ENCODE measurements at places on chromosomes 16 and 17.
A peak's percentile ranks its signal among the peaks of the same experiment; 100 is the strongest.

GRCh38 chr17:76585033-76585648 lies 519 bp downstream of the ST6GALNAC2 start:
- peak; percentile 49 for DNase-seq

DNA sequence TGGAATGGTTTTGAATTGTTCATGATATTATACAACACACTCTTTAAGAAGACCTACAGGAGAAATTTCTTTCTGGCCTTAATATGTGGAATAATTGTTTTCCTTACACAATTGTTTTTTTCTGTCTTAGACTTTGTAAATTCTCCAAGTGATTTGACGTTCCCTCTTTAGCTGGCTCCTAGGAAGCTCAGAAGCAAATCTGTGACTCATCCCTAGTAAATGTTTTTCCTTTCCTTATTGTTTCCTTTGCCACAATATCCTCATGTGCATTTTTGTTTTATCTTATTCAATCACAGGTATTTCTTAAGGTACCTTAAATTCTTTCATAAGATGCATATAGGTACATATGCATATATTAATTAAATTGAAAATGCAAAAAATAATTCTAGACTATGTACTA lies 13.5 kb downstream of the KIAA0753 start:
- no peak for DNase-seq

GRCh38 chr17:83005639-83006038 lies 73.8 kb upstream of the METRNL start:
- DNase-seq = no peak

- DNase-seq = no peak
Observed at GRCh38 chr17:32854207-32854606, 22.7 kb downstream of the MYO1D start.

DNA sequence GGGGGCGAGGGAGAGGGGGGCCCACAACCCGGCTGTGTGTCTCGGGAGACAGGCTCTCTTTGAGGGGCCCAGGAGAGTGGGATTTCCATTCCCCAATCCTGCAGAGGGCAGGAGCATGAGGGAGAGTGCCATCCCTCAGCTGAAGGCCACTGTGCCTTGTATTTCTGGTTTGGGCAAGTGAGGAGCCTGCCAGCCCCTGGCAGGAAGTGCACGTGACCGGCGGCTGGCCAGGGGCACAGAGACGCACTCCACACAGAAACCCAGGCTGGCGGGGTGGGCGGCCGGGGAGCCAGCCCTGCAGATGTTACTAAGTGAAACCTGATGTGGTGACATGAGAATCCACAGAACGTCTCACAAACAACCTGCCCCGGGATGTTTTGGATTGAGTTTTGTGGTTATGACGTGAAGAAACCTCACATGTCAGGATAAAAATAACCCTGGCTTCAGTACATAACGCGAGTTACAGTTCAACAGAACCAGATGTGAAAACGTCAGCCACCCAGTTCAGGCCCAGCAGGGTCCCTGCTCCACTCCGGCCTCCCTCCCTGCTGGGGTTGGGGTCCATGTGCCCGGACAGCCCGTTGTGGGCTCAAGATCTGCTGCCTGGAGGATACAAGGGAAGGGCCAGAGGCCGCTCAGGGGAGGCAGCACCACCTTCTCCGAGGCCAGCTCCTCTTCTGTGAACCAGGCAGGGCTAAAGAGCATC lies 51.7 kb upstream of the MTSS2 start:
- DNase-seq = peak; percentile 71

DNA sequence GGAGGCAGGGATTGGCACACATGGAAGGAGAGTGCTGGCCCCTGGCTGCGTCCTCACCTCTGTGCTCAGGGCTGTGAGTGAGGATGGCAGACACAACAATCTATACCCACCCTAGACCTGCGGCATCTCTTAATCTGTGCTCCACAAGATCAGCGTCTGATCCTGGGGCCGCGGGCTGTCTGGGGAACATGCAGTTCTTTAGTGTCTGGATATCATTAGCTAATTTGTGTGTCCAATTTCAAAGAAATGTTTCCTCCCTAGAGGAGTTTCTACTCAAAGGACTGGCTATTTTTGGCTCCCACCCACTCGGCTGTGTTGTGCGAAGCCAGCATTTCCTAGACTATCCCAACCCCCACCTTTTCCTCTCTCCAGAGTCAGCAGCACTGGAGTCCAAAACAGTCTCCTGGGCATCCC lies 93.8 kb downstream of the GRIN2A start:
- DNase-seq = no peak

DNA sequence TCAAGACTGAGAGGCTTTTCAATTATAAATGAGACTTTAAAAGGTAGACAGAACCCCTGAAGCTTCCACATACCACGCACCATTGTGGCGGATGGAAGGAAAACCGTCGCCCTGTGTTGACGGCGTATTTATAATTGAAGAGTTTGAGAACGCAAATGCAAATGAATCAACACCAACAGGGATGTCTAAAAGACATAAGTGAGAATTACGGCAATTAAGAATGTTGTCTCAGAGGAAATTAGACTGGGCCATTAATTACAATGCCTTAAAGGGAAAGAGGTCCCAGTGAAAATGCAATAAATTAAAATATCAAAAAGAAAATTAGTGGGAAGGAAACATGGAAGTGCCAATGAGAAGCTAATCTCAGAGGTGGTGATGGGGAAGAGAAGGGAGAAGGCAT lies 148.5 kb upstream of the XYLT1 start:
- no peak for DNase-seq

GRCh38 chr17:82160075-82160474 lies 52.6 kb downstream of the CCDC57 start:
- DNase-seq = no peak

GRCh38 chr16:56626685-56627084 lies 1.1 kb downstream of the MT1E start:
- no peak for DNase-seq

GRCh38 chr16:51831595-51832367 lies 680.7 kb upstream of the SALL1 start:
- DNase-seq = no peak

- no peak for DNase-seq
Observed at GRCh38 chr16:53809088-53809932, 105.4 kb downstream of the FTO start.

GRCh38 chr16:65229191-65229662 lies 107.4 kb upstream of the CDH11 start:
- no peak for DNase-seq

DNA sequence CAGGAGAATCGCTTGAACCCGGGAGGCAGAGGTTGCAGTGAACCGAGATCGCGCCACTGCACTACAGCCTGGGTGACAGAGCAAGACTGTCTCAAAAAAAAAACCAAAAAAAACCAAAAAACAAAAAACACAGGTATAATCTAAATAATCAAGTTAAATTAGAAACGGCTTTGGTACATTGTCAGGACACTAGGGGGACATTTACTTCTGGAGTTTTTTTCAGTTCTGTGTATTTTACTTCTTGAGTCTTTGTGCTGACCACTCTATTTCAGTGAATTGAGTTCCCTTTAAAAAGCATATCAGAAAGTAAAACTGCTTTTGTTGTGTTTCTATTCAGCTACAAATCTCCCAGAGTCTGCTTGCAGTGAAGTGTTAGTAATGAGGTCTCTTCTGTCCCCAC lies 36.3 kb downstream of the DHRS7B start:
- DNase-seq = no peak

GRCh38 chr16:71895679-71896365 lies 491 bp downstream of the IST1 start:
- DNase-seq = no peak

DNA sequence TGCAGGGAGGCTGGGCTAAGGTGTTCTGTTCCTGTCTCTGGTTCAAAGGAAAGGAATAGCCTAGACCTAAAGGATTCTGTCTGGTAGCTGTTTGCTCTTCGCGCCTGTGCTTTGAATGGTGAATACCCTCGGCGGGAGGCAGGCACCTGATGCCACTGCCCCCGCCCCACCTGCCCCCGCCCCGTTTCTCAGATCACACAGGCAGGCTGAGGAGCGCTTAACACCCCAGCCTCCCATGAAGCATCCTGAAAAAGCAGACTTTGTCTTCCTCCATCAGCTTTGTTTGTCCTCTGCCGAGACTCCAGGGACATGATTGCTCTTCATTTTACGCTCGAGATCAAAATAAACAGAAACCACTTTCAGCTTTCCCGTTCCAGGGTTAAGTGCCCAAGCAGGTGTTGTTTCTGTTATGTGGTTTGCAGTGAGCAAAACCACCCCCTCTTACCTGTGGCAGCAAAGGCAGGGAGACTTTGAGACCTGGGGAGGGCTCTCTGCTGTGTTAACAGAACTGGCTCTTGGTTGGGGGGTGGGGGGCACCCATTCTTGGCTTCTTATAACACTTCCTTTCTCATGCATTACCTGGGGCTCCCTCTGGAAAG lies 452.1 kb downstream of the WWOX start:
- DNase-seq = no peak

GRCh38 chr17:60148373-60148772 lies 1.4 kb upstream of the CA4 start:
- no peak for DNase-seq

GRCh38 chr17:43410557-43411368 lies 12.0 kb downstream of the ARL4D start:
- no peak for DNase-seq

DNA sequence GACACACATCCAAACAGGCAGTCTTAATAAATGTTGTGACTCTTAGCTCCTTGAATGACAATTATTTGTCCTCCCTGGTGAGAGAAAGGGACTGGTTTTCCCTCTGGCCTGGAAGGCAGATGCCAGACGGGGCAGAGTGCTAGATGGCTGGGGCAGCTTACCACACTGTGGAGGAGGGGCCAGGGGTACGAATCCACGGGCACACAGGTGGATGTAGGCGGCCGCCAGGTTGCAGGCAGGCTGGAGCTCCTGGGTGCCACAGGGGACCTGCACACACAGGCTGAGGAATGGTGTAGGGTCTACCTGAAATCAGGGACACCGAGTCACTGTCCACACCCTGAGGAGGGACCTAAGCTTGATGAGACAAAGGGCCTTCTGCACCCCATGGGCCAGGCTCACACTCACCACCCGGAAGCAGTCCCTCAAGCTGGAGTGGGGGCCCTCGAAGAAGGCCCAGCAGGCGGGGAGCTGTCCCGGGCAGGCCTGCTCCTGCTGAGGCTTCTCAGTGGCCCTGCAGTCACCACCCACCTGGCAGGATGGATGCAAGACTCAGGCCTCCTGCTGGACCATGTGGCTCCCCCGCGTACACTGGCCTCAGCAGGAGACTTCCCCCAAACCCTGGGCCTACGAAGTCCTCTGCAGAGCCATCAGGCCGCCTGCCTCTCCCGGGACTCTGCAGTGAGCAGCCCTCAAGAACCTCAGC lies 38.4 kb downstream of the RMI2 start:
- DNase-seq = no peak

- DNase-seq = no peak
Observed at GRCh38 chr17:76086384-76086783, 7.4 kb downstream of the ZACN start.

GRCh38 chr16:22898131-22898530 lies 84.2 kb downstream of the HS3ST2 start:
- no peak for DNase-seq

DNA sequence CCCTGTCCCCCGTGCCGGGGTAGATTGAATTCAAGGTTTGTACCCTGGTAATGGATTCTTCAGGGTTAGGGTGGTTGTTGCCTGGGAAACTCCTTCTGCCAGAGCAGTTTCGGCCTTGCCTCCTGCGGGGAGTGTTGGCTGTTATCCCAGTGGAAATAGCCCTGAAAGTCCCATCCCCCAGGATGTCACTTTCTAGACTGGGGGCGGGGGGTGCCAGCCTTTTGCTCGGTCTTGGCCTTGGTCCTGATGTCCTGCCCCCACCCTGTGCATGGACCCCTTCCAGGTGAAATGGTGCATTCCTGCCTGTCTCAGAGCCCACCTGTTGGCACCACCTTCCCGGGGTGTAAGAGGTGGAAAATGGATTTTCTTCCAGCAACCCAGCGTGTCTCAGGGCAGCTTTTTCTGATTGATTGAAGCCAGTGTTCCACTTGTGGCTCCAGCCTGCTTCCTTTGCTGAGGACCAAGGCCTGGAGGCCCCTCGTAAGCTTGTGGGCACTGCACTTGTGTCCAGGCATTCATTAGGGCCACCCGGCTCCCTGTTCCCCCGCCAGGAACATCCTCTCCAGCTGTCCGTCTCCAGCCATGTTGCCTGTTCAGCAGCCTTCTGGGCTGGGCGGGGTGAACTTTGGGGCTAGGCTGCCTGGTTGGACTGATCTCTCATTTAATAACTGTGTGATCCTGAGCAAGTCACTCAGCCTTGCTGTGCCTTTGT lies 25.6 kb downstream of the MGAT5B start:
- no peak for DNase-seq

DNA sequence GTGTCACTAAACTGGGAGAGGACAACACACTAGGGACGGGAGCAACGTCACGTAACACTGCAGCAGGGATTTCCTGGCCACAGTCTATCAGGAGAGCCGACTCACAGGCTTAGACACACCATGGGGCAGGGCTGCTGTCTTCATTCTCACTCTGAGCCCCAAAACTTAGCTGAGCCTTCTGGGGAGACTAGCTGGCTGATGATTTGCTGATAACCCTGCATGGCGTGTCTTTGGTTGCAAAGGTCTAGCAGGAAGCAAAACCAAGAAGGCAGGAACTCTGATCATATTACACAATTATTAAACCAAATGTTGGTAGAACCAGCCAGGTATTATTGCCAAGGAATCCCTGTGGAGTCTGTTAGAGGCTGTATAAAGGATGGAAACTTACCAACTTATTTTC lies 345.0 kb downstream of the SLC39A11 start:
- no peak for DNase-seq

- DNase-seq = no peak
Observed at GRCh38 chr17:76237859-76238313, 2.4 kb downstream of the RNF157 start.

- no peak for DNase-seq
Observed at GRCh38 chr16:15795615-15796014, 61.2 kb downstream of the MYH11 start.

GRCh38 chr17:2995886-2996809 lies 67.3 kb downstream of the OR1D5 start:
- DNase-seq = no peak

DNA sequence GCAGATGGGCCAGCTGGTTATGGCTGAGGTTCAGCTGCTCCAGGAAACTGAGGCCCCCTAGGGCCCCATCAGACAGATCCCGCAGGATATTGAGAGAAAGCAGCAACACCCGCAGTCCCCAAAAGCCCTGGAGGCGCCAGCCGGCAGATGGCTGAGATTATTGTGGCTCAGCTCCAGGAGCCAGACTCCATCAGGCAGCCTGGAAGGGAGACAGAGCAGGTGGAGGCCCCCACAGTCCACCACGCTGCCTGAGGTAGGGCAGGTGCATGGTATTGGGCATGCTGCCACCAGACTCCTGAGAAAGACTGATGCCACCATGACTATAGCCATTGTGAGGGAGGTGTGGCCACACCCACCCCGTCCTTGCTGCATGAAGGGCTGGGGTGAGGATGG lies 9.5 kb upstream of the TMEM101 start:
- DNase-seq = no peak
